ENCODE measurements at places on chromosomes 6 and 20.
A peak's percentile ranks its signal among the peaks of the same experiment; 100 is the strongest.

DNA sequence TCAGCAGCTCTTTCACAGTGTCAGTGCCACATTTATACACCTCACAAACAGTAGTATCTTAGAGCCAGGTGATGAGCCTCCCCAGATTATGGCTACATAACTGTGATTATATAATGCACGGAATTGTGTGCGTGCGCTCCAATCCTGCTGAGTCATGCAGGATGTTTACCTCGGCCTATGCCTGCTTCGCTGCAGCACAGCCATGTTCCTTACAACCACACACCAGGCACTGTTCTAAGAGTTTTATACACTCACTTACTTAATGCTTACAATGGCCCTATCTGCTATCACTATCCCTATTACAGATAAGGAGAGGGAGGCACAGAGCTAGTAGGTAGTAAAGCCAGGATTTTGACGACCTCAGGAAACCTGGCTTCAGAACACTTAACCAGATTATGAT lies 7.3 kb downstream of the ZKSCAN3 start:
- DNase-seq, result no peak

GRCh38 chr6:34585512-34586061 lies 29.5 kb upstream of the SPDEF start:
- no peak for DNase-seq

- DNase-seq, result no peak
Observed at GRCh38 chr6:21137700-21138335, 455.7 kb upstream of the SOX4 start.

DNA sequence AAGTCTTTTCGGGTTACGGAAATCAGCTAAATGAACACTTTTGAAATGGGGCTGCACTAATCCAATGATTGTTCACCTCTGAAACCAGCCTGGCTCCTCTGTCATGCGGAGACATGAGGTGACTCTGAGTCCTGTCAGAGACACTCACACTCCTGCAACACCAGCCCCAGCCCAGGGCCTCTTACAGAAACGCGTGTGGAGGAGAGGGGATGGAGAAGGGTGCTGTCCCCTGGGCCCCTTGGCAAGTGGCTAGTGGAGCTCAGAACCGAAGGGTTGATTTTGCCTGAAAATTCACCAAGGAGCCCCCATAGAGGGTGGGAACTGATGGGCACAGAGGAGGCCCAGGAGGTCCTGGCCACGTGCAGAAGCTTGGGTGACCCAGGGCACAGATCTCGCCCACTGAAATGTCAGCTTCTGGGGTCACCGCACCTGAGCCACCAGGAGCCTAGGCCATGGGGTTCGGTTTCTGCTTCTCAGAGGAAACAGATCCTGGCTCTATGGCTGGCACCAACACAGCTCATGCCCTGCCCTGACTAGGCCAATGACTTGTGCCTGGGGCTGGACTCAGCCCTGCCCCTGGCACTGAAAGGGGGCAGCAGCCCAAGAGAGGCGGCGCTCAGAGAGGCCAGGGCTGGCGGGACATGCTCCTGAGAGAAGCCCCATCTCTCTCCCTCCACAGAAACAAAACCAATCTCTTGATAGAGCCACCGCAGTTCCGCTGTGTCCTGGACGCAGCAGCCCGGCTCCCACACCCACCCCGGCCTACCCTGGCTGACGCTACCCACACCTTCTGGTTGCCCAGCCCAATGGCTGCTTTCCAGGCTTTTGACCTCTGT lies 144.7 kb downstream of the ERMARD start:
- peak; percentile 56 for DNase-seq

DNA sequence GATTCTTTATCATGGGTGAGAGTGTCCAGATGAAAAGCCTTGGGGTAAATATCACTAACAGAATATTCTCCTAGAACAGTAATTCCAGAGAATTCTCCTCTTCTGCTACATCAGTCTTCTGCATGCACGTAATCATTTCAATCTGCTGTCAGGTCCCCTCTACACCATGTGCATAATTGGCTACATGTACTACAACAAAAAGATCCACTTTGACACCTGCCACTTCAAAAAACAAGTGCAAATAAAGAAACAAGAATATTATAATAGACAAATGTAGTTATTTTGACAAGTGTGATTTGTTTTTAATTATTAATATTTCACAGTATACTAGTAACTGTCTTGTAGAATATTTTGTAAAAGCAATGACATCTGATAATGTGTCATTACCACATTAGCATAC lies 154.2 kb downstream of the SAMD5 start:
- DNase-seq, result no peak

DNA sequence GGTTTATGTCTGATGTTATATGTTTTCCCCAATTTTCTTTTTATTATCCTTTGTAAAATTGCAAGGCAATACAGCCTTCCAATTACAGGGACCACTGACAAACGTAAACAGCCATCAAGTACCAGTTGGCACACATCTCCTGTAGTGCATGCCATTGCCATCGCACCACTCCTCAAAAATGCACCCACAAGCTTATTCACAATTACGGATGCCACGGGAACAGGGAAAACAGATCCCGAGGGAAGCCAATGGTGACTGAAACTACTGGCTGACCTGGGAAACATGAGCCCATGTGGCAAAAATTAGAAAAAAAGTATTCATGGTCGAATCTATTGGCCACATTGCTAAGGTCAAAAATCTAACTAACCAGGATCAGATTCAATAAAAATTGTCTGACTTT lies 395.2 kb downstream of the PAX1 start:
- no peak for DNase-seq

GRCh38 chr6:31094389-31094881 lies 17.9 kb downstream of the C6orf15 start:
- no peak for DNase-seq

GRCh38 chr20:62476056-62476838 lies 452 bp upstream of the GATA5 start:
- no peak for DNase-seq

DNA sequence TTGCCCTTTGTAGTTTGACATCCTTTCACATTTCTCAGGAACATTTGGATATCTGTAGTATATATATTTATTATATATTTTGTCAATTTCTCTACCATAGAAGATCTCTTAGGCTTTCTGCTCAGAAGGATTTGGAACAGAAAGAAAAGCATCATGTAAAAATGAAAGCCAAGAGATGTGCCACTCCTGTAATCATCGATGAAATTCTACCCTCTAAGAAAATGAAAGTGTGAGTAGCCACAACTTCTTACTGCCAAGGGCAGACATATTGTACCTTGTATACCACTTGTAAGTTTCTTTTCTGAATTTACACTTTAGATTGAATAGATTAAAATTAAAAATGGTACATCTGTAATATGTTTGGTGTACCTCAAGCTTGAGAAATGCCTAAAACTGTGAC lies 31.2 kb downstream of the TPX2 start:
- no peak for DNase-seq

Measured in coronary artery (tissue), 2 donors.